ENCODE measurements at places on chromosomes 2 and 18. TPM values are rescaled to one million over a fixed set of nuclear protein-coding genes. Genes with fewer than 3 reads are reported as not detected.

Gene UGT1A4
- total RNA-seq: not detected

Gene CDH20
- total RNA-seq: 0.19 TPM

Gene ANKRD39
- 17.2 TPM for total RNA-seq

Gene TTC39C
- 38.8 TPM for total RNA-seq

Gene SLC14A1
- 6.2 TPM for total RNA-seq

Gene G6PC2
- total RNA-seq: not detected

Gene ECEL1
- 1.8 TPM for total RNA-seq

Gene PARD6G
- total RNA-seq: not detected

GRCh38 chr18:79898952-79899608 is 52.4 kb downstream of the SLC66A2 start:
- DNase-seq: no peak

- DNase-seq: no peak
These were observed 158.9 kb downstream of the PRPF40A start for GRCh38 chr2:152558158-152558984.

GRCh38 chr18:48877941-48878340 is 72.8 kb downstream of the SMAD7 start:
- no peak for DNase-seq

DNA sequence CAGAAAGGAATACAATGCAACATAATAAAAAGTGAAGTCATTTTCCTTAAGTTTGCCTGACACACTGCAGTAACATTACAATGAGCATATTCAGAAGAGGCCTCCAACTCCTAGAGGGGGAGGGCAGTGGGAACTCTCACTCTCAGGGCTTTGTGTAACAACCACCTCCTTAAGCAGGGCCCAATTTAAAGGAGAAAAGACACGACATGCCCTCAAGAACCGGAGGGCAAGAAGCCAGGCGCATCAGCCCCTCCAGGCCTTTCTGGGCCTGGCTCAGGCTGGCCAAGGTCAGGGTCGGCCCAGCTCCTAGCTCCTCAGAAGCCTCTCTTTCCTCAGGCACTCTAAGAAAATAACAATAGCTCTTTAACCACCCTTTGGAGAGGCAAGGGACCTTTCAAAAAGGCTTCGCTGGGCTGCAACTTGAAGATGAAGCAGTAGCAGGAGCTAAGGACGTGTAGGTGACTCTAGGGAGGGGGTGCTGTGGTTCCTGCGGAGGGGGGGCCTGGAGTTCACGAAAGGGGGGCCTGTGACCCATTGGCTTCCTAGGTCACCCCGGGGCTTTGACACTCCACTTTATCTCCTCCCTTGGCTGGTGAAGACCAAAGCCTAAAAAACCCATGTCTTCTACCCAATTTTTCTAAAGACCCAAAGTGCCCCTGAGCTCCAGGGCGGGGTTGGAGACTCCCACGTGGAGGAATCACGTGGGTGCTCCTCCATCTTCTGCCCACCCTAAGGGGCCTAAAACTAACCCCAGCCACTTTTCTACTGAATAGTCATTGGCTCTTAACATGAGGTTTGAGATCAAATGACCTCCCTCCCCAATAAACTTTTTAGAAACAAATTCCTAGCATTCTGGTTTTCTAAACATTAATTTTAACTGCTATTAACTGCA is 13.3 kb downstream of the SERTAD2 start:
- DNase-seq: no peak

DNA sequence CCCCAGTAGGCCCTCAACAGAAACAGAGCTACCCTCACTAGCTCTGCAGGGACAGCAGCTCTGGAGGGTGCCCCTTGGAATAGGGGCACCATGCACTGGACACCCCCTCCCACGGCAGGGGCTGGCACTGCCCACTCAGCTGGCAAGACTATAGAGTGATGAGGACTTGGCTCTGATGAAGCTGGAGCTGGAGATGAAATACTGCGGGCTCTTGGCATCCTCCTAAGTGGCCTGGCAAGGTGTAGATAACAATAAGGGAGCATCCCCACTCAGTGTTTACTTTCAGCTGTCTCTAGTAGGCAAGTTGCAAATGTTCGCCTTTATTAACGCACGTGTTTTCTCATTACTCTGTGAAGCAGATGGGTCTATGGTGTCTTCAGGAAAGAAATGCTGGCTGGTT is 92.7 kb downstream of the PDCL3 start:
- DNase-seq: no peak

- no peak for DNase-seq
These were observed 108.0 kb downstream of the DTNA start for GRCh38 chr18:34818064-34818463.

- no peak for DNase-seq
These were observed 178.0 kb downstream of the MCFD2 start for GRCh38 chr2:46737577-46737976.

- no peak for DNase-seq
These were observed 131.5 kb downstream of the PRKCE start for GRCh38 chr2:45782986-45783385.

GRCh38 chr18:7373441-7373840 is 142.6 kb downstream of the LRRC30 start:
- DNase-seq: no peak

GRCh38 chr2:70132244-70133126 is 45.2 kb downstream of the PCBP1 start:
- DNase-seq: peak; percentile 38

GRCh38 chr2:100766256-100766655 is 53.7 kb upstream of the NPAS2 start:
- no peak for DNase-seq

- no peak for DNase-seq
These were observed 738.7 kb downstream of the SOCS6 start for GRCh38 chr18:71027531-71027930.

DNA sequence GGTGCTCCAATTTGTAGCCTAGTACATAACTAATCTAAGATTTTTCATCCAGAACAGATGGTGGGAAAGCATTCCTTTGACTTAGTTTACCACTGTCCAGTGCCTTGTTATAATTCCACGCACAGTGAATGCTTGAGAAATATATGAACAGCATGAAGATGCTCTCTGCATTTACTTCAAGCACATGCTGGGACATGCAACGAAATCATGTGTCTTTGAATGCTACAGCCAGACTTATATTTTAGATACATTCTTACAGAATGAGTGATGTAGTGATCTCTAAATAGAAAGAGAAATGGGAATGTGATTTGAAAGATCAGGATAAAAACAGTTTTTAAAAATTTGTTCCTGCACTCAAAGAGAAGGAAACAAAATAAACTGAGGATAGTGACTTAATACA is 398.3 kb downstream of the FBXO15 start:
- no peak for DNase-seq

DNA sequence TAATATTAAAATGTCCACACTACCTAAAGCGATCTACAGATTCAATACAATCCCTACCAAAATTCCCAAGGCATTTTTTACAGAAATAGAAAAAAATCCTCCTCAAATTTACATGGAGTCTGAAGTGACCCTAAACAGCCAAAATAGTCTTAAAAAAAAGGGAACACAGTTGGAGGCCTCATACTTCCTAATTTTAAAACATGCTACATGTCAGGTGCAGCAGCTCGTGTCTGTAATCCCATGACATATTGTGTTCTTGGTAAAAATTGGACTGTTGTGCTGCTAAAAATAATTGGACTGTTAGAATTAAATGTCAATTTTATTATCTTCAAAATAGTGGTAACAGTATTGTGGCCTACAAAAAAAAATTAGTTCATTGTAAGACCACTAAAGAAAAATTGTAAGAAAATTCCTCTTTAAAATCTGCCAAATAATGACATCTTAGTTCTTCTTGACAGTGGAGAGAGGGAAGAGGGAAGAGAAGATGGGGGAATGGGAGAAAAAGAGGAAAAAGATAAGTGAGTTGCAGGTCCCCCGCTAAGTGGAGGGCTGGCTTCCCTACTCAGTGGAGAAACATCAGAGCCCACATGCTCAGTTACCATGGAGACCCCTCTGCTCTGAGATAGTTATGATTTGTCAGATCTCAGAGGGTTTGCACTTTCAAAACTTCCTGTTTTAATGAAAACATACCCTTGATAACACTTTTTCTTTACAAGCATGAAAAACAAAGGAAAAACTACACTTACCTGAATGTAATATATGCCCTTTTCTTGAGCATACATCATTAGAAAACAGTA is 46.5 kb downstream of the UNC50 start:
- DNase-seq: peak; percentile 36

GRCh38 chr2:235740821-235741220 is 247.0 kb downstream of the AGAP1 start:
- no peak for DNase-seq

- DNase-seq: no peak
These were observed 177.7 kb downstream of the SRBD1 start for GRCh38 chr2:45433363-45433762.
